ENCODE measurements at places on chromosomes 7 and 10.

DNA sequence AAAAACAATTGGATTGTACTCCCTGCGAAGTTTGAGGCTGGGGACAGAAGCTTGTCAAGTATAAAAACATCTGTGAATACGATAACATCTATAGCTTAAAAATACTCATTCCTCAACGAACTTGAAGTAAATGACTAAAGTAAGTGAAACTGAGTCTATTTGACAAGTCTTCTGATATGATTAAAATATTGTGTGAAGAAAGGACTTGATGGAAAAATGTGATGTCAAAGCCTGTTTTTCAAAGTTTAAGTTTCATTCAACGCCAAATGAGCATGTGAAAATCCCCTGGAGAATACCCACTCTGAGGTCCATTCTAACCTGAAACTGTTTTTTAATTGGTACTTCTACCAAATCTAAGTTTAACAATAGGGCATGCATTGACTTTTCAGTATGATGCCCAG, 122.3 kb upstream of the MDFIC start:
- DNase-seq: no peak

DNA sequence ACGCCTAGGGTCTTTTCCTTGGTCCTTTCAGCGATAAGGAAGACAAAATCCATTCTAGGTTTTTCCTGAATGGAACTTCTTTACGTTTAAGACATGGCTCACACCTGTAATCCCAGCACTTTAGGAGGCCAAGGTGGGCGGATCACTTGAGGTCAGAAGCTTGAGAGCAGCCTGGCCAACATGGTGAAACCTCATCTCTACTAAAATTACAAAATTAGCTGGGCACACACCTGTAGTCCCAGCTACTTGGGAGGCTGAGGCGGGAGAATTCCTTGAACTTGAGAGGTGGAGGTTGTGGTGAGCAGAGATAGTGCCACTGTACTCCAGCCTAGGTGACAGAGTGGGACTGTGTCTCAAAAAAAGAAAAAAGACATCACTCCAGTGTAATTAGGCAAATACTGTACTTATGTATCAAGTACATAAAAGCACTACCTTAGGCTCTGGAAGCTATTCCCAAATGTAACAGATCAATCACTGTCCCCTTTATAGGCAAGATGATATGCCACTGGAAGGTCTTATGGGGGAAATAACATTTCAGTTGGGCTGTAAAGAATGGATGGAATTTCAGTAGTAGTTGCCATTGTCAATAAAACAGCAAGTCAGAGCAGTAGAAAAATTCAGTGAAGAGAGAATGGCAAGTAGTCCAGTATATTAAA, 5.7 kb downstream of the STK17A start:
- no peak for DNase-seq

GRCh38 chr7:141072548-141073172, 1.2 kb upstream of the TMEM178B start:
- no peak for DNase-seq

DNA sequence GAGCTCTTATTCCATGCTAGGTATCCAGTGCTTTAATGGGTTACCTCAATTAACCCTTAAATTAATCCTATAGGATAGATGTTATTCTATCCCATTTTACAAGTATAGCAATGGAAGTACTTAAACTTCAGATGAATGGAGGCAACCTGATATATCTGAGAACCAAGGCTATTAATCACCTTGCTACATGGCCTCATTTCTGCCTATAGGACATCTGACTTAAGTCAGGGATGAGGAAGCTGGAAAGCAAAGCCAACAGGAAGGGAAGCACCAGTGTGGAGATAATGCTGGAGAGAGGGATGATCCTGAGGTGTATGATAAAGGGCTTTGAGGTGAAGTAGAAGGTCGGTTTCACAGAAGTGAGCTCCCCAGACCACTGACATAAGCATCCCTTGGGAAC, 132.3 kb downstream of the CHN2 start:
- no peak for DNase-seq

DNA sequence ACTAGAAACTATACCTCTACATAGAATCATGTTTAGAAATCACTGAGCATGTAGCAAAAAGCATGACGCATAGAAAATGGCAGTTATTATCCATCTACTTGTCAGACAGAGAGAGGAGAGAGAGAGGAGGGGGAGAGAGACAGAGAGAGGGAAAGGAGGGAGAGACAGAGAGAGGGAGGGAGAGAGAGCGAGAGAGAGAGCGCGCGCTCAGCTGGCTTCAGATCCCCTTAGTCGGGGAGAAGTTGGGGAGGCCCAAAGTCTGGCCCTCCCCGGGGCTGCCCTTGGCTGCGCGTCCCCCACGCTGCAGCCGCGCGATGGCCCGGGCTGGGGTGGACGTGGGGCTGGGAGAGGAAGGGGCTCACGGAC, 37.0 kb downstream of the CNPY1 start:
- no peak for DNase-seq

DNA sequence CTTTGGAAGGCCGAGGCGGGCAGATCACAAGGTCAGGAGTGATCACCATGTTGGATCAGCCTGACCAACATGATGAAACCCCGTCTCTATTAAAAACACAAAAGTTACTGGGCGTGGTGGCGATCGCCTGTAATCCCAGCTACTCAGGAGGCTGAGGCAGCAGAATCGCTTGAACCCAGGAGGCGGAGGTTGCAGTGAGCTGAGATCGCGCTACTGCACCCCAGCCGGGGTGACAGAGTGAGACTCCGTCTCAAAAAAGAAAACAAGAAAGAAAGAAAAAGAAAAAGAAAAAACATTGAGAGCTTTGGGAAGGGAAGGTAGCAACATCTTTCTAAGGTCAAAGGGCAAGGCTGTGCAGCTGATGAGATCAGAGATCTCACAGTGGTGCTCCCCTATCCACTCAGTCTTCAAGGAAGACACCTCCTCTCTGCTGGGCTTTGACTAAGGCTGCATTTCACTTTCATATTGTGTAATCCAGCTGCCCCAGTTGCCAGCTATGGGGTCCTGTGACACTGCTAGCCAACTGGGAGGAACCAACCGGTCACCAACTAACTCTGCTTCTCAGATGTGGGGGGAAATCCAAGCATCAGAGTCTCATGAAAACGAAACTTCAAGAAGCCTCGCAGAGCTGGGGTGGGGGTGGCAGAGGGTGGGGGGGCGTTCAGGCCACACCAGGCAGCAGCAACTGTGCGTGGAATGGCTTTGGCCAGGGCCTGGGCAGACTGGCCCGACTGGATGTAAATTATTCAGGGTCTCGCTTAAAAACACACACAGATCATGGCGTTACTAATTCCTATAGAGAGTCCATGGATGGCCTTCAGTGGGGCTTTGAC, 1.5 kb downstream of the IL15RA start:
- DNase-seq: peak; percentile 48

All from LoVo (cell line).